ENCODE measurements at places on chromosomes 12 and 14. TPM values are rescaled to one million over a fixed set of nuclear protein-coding genes. Genes with fewer than 3 reads are reported as not detected.
A peak's percentile ranks its signal among the peaks of the same experiment; 100 is the strongest.

DNA sequence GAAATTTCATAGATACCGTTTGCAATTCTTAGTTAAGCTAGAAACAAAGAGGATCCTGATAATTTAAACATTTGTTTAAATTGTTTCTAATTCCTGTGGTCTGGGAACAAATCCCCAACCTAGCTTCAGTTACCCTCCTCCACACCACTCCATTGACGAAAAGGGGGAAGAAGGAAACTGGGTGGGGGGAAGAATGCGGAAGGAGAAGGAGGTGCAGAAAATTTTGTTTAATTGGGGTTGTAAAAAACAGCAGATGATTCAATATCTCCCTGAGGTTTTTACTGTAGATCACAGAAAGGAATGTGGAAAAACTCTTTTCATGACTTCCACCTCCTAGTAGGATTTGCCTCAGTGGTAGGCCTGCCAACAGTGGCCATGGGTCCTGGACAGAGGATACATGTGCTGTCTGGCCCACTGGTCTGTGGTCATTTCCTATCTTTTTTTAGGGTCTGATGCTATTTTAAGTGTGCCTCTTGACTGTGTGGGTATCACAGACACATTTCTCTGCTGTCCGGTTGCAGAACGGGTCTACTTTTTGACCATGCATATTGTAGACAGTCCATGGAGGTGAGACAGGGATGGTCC, 122.9 kb upstream of the PCED1B start:
- no peak for ATAC-seq

DNA sequence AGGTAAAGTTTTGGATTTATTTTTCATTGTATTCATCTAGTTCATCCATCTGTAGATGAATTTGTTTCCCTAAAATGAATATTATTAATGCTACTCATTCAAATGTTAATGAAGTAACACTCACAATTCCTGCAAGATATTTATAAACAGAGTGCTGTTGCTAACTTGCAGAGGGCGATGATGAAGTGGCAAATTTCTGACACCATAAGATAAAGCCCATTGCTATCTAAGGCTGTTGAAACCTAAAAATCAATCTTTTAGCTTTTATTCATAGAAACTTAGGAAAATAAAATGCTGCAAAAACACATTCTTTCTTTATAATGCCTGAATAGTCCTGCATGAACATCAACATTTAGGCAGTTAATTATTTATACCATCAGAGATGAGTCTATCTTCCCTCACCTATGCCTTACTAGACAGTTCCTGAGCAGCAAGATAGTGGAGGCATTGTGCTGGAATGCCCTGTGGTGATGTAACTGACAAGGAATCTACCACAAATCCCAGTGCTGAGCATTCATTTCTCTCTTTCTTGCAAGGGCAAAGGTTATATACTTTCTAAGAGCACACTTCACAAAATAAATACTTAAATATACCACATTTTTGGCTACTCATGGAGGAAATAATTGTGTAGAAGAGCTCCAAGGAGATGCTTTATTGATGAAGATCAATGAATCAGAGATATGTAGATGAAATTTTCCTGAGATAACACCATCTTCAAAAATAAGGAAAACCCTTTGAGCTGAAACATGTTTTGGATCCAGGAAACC, 57.6 kb downstream of the LMNTD1 start:
- no peak for ATAC-seq

- peak; percentile 91 for ATAC-seq
Measured at GRCh38 chr14:70871863-70872677, 35.2 kb upstream of the PCNX1 start.

GRCh38 chr12:110530511-110530910, 28.4 kb downstream of the RAD9B start:
- ATAC-seq, result no peak

- ATAC-seq, result no peak
Measured at GRCh38 chr12:47777151-47777550, 4.1 kb downstream of the SLC48A1 start.

GRCh38 chr12:42571327-42572009, 18.1 kb downstream of the PRICKLE1 start:
- ATAC-seq, result no peak

DNA sequence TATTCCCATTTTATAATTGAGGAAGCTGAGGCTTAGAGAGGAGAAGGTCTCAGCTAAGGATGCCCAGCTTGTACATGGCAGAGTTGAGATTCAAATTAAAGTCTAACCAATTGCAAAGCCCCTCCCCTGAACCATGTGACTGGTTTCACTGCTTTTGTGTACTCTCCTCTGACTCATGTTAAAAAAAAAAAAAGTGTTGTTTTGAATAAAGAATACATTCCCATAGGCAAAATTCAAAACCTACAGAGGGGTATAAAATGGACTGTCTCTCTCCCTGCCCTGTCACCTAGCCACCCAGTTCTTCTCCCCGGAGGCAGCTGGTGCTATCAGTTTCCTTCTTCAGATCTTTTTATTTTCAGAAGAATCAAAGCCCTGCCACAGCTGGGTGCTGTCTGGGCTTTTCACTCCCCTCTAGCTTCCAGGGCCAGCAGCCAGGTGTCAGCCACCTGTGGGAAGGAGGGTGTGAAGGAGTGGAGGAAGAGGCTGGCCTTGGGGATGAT, 5.4 kb downstream of the PSMD9 start:
- ATAC-seq, result peak; percentile 84

Gene LTBR
- total RNA-seq, result 0.56 TPM

- no peak for ATAC-seq
Measured at GRCh38 chr12:96866801-96867590, 40.1 kb upstream of the NEDD1 start.

Gene DLGAP5
- 102 TPM for total RNA-seq

- no peak for ATAC-seq
Measured at GRCh38 chr12:52060498-52061177, 9.1 kb upstream of the ATG101 start.

DNA sequence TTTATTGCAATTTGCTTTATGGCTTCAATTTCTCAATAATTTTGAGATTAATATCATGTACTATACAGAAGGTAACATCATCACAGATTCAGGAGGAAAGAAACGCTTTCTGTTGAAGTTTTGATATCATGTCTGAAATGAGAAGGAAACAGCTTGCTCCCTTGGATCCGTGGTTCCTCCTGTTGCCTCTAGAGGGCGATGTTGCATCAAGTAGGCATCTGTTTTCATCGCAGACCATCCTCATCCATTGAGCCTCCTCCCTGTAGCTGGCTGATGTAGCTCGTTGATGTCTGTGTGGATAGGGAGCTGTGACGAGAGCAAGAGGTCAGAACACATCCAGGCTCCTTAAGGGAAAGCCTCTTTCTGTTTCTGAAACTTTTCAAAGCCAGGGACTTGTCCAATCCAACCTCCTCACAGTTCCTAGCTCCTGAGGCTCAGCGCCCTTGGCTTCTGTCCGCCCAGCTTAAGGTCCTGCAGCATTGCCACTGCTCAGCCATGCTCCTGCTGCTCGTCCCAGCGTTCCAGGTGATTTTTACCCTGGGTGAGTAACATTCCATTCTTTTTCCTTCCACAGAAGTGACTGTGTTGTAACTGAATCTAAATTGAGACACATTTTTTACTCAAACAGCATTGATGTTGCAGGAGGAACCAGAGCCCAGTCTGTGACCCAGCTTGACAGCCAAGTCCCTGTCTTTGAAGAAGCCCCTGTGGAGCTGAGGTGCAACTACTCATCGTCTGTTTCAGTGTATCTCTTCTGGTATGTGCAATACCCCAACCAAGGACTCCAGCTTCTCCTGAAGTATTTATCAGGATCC, 304.8 kb upstream of the OR4E1 start:
- ATAC-seq, result peak; percentile 83

DNA sequence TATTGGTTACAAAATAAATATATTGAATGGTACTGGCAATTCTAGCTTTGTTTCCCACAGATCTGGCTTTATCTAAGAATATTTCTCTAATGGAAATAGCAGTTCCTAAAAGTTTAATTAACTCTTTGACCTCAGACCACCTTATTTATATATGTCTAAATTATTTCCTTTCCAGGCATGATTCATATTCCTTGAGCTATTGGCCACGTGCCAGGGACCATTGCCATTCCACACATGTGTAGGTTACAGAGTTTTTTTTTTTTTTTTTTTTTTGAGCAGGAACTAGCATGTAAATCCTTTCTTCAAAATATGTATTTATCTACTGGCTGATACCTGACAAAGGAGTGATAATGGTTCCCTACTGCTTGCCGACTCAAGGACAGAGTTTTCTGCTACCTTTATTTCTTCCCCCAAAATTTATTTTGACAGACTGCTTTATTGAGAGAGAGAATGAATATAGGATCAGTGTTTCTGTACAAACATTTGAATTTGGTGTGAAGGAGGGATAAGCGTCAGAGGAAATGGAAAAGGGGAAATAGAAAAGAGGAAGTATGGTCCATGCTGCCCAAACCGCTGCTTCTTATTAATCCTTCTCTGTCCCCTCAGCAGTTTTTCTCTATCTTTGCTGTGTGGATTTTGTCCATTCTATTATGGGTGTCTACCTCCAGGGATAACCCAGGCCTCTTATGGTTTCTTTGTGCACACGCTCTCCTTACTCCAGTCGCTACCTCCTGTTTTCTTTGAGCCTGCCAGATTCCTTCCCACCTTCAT, 36.4 kb downstream of the PDE3A start:
- ATAC-seq, result no peak

- ATAC-seq, result peak; percentile 88
Measured at GRCh38 chr12:96047229-96048211, 12.1 kb upstream of the LTA4H start.
